A673 (cell line): ENCODE measurements at places on chromosomes 6 and 20.
A peak's percentile ranks its signal among the peaks of the same experiment; 100 is the strongest.

- no peak for DNase-seq
Measured at GRCh38 chr20:22346716-22347115, 237.7 kb downstream of the FOXA2 start.

GRCh38 chr6:36247693-36248092 lies 22.2 kb upstream of the PNPLA1 start:
- no peak for DNase-seq

GRCh38 chr6:42688281-42688680 lies 34.1 kb downstream of the PRPH2 start:
- no peak for DNase-seq

DNA sequence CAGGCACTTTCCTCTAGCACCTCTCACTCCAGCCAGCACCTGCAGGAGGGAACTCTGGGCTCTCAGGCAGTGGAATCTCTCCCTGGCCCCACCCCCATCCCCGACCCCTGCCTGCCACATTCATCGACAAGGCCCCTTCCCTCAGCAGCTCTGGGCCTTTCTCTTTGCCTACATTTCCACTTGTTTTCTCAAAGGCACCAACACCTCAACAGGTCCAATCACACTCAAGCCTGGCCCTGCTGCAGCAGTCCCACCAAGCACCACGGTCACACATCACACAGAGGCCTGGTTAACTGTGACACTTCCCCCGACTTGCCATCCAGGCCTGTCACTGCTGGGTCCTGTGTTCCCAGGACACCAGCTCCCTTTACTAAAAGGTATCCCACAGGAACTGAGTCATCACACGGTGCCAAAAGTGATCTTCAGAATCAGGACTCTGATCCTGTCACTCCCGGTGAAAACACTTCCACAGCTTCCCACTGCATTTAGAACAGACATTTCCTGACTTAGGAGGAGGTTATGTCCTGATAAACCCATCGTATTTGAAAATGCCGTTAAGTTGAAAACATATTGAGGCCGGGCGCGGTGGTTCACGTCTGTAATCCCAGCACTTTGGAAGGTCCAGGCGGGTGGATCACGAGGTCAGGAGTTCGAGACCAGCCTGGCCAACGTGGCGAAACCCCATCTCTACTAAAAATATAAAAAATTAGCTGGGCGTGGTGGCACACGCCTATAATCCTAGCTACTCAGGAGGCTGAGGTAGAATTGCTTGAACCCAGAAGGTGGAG lies 54.9 kb downstream of the MYH7B start:
- no peak for DNase-seq

DNA sequence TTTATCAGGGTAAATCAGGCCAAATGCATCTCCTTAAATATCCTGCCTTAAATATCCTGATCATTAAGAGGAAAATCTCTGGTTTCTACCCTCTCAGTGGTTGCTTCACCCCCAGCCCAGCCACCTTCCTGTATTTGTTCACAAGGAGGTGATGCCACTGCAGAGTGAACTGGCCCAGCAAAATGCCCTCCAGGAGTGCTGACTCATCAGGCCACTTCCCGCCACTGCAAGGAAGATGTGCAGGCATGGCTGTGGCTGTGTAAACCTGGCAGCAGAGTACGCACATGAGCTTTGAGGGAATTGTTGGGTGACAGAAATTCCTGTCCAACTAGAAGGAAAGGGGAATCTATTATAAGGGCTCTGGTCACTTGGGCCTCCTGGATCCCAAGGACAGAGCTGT lies 13.8 kb downstream of the NQO2 start:
- no peak for DNase-seq

GRCh38 chr20:6769903-6770785 lies 2.7 kb downstream of the BMP2 start:
- no peak for DNase-seq

- DNase-seq = peak; percentile 81
Measured at GRCh38 chr6:34243901-34244884, 4.6 kb downstream of the SMIM29 start.

DNA sequence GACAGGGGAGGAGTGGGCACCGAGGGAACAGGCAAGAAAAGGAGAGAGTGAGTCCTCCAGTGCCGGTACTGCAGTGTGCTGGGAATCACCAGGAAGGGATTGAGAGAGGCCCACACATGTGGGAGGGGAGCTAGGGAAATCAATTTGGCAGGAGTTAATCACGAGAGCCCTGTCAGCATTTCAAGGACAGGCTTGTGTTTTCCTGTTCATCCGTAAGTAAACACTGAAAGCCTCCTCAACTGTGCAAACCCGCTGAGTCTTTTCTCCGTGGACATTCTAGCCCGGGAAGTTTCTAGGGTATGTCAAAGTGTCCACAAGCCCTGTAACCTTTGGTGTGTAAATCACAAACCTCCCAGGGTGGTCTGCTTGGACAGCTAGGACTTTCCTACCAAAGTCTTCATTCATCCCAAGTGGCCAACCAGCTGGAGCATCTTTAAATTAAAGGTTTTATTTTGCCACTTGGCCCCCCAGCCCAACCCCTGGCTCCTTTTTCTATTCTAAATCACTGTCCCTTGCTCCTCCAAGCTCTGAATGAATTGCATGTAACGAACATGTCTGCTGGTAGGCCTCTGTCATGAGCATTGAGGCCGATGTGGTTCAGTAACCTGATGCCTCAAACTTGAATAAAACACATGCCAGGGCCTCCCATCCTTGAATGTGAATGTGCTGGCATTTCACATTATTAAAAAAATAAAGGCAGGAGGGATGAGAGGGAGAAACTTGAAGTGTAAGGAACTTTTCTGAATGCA lies 149.1 kb downstream of the ZNF217 start:
- no peak for DNase-seq

- no peak for DNase-seq
Measured at GRCh38 chr20:43530321-43531090, 23.0 kb downstream of the L3MBTL1 start.

- DNase-seq = no peak
Measured at GRCh38 chr20:699811-700338, 24.3 kb upstream of the SCRT2 start.

GRCh38 chr6:108557494-108558371 lies 3.0 kb upstream of the FOXO3 start:
- peak; percentile 86 for DNase-seq

DNA sequence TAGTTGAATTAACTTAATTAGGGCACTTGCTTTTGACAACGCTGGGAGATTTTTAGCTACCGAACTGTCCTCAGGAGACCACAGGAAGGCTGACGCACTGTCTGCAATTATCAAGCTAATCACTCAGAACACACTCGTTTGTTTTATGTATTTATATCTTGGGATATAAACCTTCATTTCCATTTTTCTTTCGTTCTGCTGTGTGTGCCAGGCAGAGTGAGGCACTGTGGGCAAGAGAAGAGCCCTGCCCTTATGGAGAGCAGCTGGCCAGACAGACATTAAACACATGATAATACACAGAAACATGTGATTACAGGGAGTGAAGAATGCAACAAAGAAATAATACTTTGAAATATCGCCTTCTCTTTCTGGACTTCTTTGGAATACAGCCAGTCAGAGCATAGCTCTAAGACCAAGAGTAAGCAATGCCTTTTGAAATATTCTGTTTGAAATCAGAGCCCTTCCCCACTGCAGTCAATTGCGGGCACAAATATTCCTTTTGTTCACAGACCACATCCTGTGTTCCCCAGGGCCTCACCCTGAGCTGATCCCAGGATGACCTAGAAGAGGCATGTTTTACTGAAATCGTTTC lies 96.8 kb downstream of the ANKRD60 start:
- no peak for DNase-seq

GRCh38 chr20:58048096-58048702 lies 180.3 kb downstream of the ANKRD60 start:
- DNase-seq = peak; percentile 39

- peak; percentile 16 for DNase-seq
Measured at GRCh38 chr20:32823078-32823477, 3.3 kb downstream of the MAPRE1 start.

- DNase-seq = no peak
Measured at GRCh38 chr20:23049201-23050075, at the start of gene THBD. TSS of gene THBD (minus strand) at chr20:23049672. CDS start at chr20:23049504, 168 bp downstream.

DNA sequence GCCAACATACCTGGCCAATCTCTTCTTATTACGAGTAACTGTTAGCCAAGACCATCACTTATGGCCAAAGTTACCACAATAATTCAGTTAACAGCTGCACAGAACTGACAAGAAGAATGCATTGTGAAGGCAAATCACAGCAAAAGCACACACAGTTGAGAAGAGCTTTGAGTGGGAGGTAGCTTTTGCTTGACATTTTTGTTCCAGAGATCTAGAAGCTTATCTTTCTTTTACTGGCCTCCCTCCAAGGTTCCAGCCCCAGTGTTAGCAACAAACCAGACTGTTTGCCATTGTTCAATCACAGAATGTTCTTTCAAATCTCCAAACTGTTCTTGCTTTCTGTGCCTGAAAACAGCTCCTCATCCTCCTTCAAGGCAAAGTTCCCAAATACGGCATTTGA lies 35.9 kb upstream of the IRAK1BP1 start:
- DNase-seq = no peak

DNA sequence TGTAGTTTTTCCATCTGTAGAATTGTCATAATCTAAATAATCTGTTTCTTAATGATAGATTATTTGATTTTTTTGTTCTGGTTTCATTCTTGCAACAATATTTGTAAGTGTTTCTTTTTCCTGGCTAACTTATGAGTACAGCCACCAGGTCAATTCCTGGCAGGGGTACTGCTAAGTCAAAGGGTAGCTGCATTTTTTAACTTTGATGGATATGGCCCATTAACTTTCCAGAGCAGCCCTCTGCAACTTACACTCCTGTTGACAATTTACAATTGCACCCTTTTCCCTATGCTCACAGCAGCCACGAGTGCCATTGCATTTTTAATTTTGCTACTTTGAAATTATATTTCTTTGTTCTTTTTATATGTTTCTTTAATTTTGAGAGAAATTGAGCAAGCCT lies 209.3 kb upstream of the CST7 start:
- DNase-seq = no peak

GRCh38 chr20:58331961-58332551 lies 22.5 kb downstream of the RAB22A start:
- DNase-seq = no peak

DNA sequence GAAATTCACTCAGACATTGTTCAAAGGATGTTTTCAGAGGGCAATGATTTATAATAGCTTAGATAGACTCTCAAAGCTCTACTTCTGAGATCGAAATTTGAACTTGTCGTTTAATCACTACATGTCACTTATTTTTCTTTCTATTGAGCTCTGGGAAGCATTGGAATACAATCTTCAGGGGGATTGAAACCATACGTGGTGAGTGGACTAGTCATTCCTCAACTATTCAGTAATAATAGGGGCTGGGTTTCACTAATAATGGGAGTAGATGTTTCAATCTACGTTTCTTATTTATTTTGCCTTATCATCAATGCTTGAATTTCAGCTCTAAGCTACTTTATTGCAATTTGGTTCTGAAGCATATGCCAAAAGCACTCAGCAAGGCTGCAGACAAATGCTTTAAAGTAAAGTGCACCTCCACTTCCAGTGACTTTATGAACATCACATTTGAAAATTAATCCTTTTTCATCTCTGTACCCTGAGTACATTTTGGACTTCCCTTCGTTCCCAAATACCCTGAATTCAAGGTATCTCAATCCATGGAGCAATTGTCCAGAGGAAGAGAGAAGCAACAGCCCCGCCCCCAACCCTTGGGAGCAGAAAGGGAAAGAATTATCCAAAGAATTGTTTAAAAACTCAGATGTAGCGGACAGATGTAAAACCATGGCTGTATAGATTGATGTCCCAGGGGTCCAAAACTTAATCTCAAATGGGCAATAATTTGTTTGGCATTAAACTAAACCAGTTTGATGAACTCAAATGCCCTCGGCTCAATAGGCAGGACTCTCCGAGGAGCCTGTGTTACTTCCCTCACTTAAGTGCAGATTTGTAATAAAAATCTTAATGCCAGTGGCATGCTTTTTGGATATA lies 68.1 kb downstream of the HFE start:
- peak; percentile 68 for DNase-seq

DNA sequence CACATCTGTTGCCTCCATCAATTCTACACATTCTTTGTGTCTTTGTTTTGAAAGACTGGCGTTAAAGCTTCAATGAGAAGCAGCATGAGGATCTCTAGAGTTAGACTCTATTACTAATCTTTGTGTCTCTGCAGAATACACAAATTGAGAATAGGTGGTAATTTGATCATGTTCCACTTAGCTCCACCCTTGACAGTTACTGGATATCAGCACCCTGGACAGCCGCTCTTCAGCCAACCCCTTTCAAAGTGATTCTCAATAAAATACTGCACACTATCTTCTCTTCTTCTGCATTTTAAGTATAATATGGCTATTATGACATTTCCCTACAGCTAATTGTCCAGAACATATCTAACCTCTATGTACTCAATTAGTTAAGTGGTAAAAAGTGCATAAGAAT lies 54.3 kb upstream of the CNR1 start:
- peak; percentile 29 for DNase-seq
